Immature natural killer cell (primary cell): ENCODE measurements at places on chromosomes 4 and X. TPM values are rescaled to one million over a fixed set of nuclear protein-coding genes. Genes with fewer than 3 reads are reported as not detected.

The UGT2B17 gene
- polyA plus RNA-seq: not detected

The PPM1K gene
- polyA plus RNA-seq: 57.1 TPM

GRCh38 chrX:3320471-3321046 lies 25.9 kb downstream of the MXRA5 start:
- no peaks in the 10 kb centered on the region for H3K4me1 ChIP-seq
- no peak overlapping the region for H3K4me3 ChIP-seq
- H3K36me3 ChIP-seq: no peaks in the 10 kb centered on the region
- H3K27me3 ChIP-seq: no peaks in the 10 kb centered on the region

The ARX gene
- polyA plus RNA-seq: not detected

DNA sequence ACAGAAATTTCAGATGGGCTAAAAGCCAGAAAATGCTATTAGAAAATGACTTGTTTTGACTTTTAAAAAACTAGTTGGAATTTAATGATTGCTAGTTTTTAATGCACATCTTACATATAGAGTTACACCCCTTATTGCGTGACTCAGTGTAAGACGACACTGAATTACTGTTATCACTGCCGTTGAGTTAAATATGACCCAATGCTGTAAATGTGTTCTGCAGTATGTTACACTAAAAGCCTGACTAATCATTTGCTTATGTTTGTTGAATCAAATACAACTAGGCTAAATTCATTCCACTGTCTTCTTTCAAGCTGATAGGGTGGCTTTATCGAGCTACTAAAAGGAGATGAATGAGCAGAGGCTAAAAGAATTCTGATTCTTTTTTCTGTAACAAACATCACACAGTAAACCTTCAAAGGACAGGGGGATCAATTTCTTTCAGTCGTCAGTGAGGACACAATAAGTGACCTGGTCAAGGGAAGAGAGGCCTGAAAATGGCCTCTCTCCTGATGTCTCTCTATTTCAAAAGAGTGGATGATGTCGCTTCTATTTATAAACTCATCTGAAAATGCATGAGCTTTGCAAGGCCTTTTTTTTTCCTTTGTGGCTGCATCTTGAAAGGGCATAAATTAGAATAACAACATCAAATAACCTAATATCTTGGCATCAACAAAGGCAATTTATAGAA lies 142.2 kb upstream of the KCNIP4 start:
- no peak overlapping the region for H3K27ac ChIP-seq
- no peaks in the 10 kb centered on the region for H3K4me1 ChIP-seq
- no peak overlapping the region for H3K4me3 ChIP-seq
- no peak for DNase-seq

- H3K36me3 ChIP-seq: no peaks in the 10 kb centered on the region
- no peaks in the 10 kb centered on the region for H3K4me1 ChIP-seq
- peaks cover 2% of the 10 kb centered on the region for H3K27me3 ChIP-seq
- H3K4me3 ChIP-seq: no peak overlapping the region
- H3K27ac ChIP-seq: no peak overlapping the region
- DNase-seq: no peak
Measured at GRCh38 chr4:31674313-31674947, 954.3 kb downstream of the PCDH7 start.

DNA sequence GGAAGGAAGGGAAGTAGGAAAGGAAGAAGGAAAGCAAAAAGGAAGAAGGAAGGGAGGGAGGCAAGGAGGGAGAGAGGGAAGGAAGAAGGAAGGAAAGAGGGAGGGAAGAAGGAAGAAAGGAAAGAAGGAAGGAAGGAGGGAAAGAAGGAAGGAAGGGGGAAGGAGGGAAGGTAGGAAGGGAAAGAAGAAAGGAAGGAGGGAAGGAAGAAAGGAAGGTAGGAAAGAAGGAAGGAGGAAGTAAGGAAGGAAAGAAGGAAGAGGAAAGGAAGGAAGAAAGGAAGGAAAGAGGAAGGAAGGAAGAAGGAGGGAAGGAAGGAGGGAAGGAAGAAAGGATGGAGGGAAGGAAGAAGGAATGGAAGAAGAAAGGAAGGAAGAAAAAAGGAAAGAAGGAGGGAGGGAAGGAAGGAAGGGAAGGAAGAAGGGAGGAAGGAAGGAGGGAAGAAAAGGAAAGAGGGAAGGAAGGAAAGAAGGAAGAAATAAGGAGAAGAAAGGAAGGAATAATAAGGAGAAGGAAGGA lies 18.6 kb upstream of the SCML1 start:
- H3K36me3 ChIP-seq: no peaks in the 10 kb centered on the region
- H3K4me3 ChIP-seq: no peak overlapping the region
- no peak overlapping the region for H3K27ac ChIP-seq
- H3K4me1 ChIP-seq: no peaks in the 10 kb centered on the region
- no peak for DNase-seq
- H3K27me3 ChIP-seq: peaks cover 8% of the 10 kb centered on the region

DNA sequence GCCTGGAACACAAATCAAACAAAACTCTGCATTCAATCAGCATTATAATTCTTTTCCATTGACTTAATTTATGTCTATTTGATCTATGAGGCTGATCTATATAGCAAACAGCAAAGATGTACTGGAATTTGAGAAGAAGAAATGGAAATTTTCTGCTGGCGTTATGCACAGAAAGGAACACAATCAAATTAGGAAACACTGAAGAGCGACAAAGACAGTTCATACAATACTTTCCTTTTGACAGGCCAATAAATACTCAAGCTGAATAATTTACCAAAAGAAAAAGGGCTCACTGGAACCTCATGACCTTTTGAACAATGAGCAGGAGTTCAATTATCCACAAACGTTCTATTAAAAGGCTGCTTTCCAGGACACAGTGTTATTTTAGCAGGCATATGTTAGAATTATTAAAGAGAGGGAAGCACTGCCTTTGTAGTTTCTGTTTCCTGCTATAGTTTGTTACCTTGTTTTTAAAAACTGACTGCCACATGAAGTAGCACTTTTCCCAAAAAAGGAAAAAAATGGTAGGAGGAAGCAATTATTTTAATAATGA lies 8.1 kb downstream of the PDHA2 start:
- DNase-seq: no peak
- no peak overlapping the region for H3K4me3 ChIP-seq

The PPEF2 gene
- polyA plus RNA-seq: not detected

- no peak overlapping the region for H3K27ac ChIP-seq
- H3K36me3 ChIP-seq: peaks cover 5% of the 10 kb centered on the region
- no peaks in the 10 kb centered on the region for H3K27me3 ChIP-seq
- H3K4me3 ChIP-seq: no peak overlapping the region
- DNase-seq: no peak
Measured at GRCh38 chr4:188417181-188417580, 277.9 kb downstream of the TRIML1 start.

The SMAD1 gene
- 2.5 TPM for polyA plus RNA-seq

The LPAR4 gene
- not detected for polyA plus RNA-seq

The HMGN5 gene
- polyA plus RNA-seq: 0.92 TPM

- H3K27me3 ChIP-seq: peaks cover 2% of the 10 kb centered on the region
- no peaks in the 10 kb centered on the region for H3K36me3 ChIP-seq
- no peak for DNase-seq
Measured at GRCh38 chr4:18234108-18234507, 212.6 kb upstream of the LCORL start.

The FMR1NB gene
- polyA plus RNA-seq: not detected

DNA sequence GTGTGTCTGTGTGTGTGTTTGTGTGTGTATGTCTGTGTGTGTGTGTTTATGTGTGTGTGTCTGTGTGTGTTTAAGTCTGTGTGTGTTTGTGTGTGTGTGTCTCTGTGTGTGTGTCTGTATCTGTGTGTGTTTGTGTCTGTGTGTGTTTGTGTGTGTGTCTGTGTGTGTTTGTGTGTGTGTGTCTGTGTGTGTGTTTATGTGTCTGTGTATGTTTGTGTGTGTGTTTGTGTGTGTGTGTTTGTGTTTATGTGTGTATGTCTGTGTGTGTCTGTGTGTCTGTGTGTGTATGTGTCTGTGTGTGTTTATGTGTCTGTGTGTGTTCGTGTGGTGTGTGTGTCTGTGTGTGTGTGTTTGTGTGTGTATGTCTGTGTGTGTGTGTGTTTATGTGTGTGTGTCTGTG lies 11.4 kb downstream of the IL9R start:
- DNase-seq: no peak
- no peaks in the 10 kb centered on the region for H3K36me3 ChIP-seq
- H3K27ac ChIP-seq: no peak overlapping the region

The EDNRA gene
- not detected for polyA plus RNA-seq

The TEX13B gene
- polyA plus RNA-seq: not detected

- peak overlapping the region; percentile 89 for H3K27ac ChIP-seq
- no peaks in the 10 kb centered on the region for H3K27me3 ChIP-seq
- H3K4me1 ChIP-seq: peaks cover 86% of the 10 kb centered on the region
- peak; percentile 31 for DNase-seq
- no peaks in the 10 kb centered on the region for H3K36me3 ChIP-seq
- peak overlapping the region; percentile 65 for H3K4me3 ChIP-seq
Measured at GRCh38 chrX:19811807-19812604, 75.4 kb downstream of the SH3KBP1 start.

DNA sequence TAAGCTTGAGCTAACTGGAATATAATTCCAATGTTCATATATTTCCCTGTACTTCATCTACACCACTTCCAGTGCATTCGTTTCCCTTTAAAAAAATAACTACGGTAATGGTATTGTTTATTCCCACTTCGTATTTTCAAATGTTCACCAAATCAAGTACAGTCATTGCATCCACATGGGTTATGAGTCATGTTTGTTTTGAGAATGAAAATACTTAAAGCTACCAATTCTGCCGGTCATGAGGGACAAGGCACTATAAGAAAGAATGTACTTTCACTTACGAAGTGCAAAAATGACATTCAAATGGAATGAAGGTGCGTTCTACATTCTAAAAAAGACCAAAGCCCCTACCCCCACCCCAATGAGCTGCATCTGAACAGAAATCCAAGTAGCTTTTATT lies 174.4 kb upstream of the FGF13 start:
- H3K27me3 ChIP-seq: peaks cover 3% of the 10 kb centered on the region
- DNase-seq: no peak
- no peaks in the 10 kb centered on the region for H3K36me3 ChIP-seq
- H3K27ac ChIP-seq: no peak overlapping the region
- H3K4me3 ChIP-seq: no peak overlapping the region

GRCh38 chr4:132564920-132565319 lies 584.2 kb upstream of the PCDH10 start:
- H3K36me3 ChIP-seq: no peaks in the 10 kb centered on the region
- no peak for DNase-seq
- H3K27ac ChIP-seq: no peak overlapping the region

DNA sequence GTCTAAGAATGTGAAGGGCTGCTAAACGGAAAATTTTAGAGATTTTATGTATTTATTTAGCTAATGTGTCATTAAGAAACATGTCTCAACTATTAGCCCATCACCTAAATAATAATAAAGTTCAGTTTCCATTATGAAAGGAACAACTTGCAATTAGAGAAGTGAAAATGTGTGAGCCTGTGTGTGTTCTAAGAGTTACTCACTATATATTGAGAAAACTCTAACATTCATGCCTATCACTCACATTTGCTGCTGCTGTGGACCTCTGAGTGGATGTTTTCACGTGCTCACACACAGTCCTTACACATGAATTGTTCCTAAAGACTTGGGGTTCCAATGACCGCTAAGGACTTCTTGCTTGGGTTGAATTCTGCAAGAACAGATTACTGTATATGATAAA lies 364.0 kb downstream of the TMA16 start:
- H3K27ac ChIP-seq: no peak overlapping the region
- DNase-seq: no peak
- H3K4me1 ChIP-seq: no peaks in the 10 kb centered on the region

- H3K36me3 ChIP-seq: no peaks in the 10 kb centered on the region
- H3K27me3 ChIP-seq: peaks cover 9% of the 10 kb centered on the region
- H3K4me3 ChIP-seq: no peak overlapping the region
- no peak for DNase-seq
- no peak overlapping the region for H3K27ac ChIP-seq
Measured at GRCh38 chrX:137405449-137406140, 160.3 kb upstream of the ZIC3 start.

The BLOC1S4 gene
- 65.8 TPM for polyA plus RNA-seq

- H3K4me3 ChIP-seq: no peak overlapping the region
- no peak for DNase-seq
- no peak overlapping the region for H3K27ac ChIP-seq
- peaks cover 3% of the 10 kb centered on the region for H3K36me3 ChIP-seq
- peaks cover 17% of the 10 kb centered on the region for H3K27me3 ChIP-seq
Measured at GRCh38 chr4:6175426-6175825, 24.9 kb downstream of the JAKMIP1 start.

- no peak overlapping the region for H3K27ac ChIP-seq
- no peaks in the 10 kb centered on the region for H3K4me1 ChIP-seq
- no peak for DNase-seq
- H3K4me3 ChIP-seq: no peak overlapping the region
- no peaks in the 10 kb centered on the region for H3K36me3 ChIP-seq
Measured at GRCh38 chr4:11791797-11792196, 363.1 kb upstream of the HS3ST1 start.

The ESX1 gene
- polyA plus RNA-seq: not detected

The DCHS2 gene
- polyA plus RNA-seq: not detected

DNA sequence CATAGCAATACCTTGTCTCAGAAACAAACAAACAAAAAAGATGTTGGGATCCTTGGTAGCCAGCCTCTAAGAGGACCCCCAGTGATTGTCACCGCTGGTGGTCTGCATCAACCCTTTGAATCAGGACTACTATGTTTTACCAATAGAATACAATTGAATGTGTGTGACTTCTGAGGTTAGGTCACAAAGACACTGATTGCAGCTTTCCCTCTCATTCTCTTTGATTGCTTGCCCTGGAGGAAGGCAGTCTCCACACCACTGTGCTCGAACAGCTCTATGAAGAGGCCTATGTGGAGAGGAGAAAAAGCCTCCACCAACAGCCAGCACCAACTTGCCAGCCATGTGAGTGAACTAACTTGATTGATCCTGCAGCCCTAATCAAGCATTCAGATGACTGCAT lies 2.8 kb upstream of the SMIM14 start:
- DNase-seq: no peak
- H3K4me3 ChIP-seq: no peak overlapping the region
- H3K27me3 ChIP-seq: peaks cover 10% of the 10 kb centered on the region
- H3K4me1 ChIP-seq: peaks cover 31% of the 10 kb centered on the region

DNA sequence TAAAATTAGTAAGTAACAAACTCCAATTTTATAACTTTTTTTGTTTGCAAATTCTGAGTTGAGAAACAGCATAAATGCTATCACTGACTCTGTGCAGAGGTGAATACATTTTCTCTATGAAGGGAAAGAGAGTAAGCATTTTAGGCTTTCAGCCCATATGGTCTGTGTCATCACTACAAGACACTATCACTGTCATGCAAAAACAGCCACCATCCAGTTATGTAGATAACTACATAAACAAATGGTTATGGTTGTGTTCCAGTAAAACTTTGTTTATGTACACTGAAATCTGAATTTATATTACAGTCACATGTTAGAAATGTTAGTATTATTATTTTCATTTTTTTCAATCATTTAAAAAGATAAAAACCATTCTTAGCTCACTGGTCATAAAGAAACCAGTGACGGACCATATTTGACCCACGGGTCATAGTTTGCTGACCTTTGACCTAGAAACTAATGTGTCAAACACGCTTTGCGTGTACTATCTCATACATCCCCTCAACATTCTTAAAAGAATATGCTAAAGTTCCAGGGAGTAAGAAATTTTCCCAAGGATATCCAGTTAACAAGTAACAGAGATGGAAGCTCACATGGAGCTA lies 29.1 kb downstream of the RASGEF1B start:
- DNase-seq: no peak
- no peaks in the 10 kb centered on the region for H3K27me3 ChIP-seq
- peaks cover 25% of the 10 kb centered on the region for H3K36me3 ChIP-seq
- no peaks in the 10 kb centered on the region for H3K4me1 ChIP-seq

GRCh38 chrX:114017086-114017485 lies 566.8 kb upstream of the HTR2C start:
- H3K27ac ChIP-seq: no peak overlapping the region
- H3K4me3 ChIP-seq: no peak overlapping the region
- no peak for DNase-seq
- no peaks in the 10 kb centered on the region for H3K36me3 ChIP-seq
- no peaks in the 10 kb centered on the region for H3K4me1 ChIP-seq
- no peaks in the 10 kb centered on the region for H3K27me3 ChIP-seq
